ENCODE measurements at places on chromosomes 3 and 15.
A peak's percentile ranks its signal among the peaks of the same experiment; 100 is the strongest.

GRCh38 chr15:57890351-57890750 lies 175.2 kb downstream of the ALDH1A2 start:
- DNase-seq = peak; percentile 77

DNA sequence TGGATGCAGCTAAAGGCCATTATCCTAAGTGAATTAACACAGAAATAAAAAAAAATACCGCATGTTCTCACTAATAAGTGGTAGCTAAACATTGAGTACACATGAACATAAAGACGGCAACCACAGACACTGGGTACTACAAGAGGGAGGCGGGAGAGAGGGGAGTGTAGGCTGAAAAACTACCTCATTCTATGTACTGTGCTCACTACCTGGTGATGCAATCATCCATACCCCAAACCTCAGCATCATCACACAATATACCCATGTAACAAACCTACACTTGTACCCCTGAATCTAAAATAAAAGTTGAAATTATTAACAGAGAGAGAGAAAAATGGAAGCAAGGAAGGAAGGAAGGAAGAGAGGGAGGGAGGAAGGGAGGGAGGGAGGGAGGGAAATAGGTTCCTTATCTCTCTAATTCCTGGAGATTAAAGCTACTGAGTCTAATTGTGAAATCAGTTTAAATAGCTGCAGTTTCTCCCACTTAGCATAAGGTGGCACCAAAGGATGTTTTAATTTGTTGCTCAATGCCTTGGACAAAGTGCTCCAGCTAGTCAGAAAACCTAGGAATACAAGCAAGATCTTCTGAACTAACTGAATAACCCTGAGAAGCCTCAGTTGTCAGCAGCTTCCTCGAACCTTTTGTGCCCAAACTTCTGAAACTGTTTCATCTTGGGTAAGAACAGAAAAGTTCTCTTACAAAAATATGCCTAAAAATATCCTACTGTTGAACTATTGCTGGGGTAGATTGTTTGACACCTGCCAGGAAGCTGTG lies 79.4 kb upstream of the ATP11B start:
- DNase-seq = peak; percentile 70

DNA sequence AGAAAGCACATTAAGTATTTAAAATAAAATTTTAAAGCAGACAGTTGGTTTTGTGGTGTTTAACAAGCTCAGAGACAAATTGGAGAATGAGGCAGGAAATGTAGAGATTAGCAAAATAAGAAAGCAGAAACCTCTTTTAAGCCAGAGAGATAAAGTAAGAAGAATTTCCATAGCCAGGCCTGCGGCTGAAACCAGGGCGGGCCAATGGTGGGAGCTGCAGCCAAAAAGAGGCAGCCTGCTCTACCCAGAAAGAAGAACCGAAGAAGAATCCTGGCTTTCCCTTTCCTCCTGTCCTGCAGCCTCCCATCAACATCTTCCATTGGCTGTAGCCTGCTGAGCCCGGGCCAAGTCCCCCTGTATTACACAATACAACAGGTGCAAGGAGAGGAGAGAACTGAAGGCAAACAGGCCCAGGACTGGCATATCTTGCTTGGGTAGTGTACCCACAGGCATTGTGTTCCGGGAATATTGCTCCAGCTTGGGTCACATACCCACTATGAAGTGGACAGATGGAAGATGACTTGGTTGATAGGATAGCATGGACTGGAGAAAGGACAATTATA lies 11.5 kb upstream of the TFG start:
- DNase-seq = no peak

DNA sequence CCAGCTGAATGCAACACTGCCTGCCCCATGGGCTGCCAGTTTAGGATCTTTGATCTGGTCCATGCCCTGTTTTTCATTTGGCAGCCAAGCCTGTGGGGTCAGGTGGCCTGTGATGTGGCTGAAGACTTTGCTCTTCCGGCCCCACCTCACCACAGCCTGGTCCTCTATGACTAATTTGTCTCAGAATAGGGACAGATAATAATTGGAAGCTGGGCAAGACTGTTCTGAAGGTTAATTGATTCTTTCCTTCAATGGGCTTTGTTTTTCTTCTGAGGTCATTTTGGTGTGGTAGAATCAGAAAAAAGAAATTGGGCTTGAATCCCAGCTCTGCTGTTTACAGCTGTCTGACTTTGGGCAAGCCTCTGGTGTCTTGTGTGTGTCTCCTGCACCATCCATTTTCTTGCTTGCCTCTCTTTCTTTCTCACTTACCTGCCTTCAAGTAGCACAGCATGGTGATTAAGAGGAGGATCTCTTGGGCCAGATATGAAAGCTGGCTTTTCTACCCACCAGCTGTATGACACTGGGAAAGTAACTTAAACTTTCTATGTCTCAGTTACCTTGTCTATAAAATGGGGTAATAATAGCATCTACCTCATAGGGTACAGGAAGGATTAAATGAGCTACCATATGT lies 24.2 kb downstream of the ABHD2 start:
- no peak for DNase-seq

GRCh38 chr3:52782412-52783210 lies 5.2 kb downstream of the ITIH1 start:
- no peak for DNase-seq

GRCh38 chr3:122577409-122578031 lies at the start of gene PARP15:
Gene PARP15 (plus strand): TSS chr3:122577650. CDS start chr3:122577668, 18 bp downstream.
- DNase-seq = no peak

DNA sequence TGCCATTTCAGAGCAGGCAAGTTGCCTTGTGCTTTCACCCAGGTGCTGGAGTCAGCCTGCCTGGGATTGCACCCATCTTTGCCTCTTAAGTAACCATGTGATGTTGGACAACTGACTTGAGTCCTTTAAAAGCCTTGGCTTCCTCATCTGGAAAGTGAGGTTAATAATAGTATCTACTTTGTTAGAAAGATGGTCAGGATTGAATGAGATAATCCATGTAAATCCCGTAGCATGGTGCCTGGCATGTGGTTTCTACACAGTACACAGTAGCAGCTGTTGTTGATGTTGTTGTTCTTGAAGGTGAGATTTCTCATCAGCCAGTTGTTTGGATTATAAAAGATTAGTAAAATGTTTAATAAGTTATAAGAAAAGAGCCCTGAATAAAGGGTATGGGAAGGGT lies 48.8 kb downstream of the PSMD6 start:
- DNase-seq = no peak

DNA sequence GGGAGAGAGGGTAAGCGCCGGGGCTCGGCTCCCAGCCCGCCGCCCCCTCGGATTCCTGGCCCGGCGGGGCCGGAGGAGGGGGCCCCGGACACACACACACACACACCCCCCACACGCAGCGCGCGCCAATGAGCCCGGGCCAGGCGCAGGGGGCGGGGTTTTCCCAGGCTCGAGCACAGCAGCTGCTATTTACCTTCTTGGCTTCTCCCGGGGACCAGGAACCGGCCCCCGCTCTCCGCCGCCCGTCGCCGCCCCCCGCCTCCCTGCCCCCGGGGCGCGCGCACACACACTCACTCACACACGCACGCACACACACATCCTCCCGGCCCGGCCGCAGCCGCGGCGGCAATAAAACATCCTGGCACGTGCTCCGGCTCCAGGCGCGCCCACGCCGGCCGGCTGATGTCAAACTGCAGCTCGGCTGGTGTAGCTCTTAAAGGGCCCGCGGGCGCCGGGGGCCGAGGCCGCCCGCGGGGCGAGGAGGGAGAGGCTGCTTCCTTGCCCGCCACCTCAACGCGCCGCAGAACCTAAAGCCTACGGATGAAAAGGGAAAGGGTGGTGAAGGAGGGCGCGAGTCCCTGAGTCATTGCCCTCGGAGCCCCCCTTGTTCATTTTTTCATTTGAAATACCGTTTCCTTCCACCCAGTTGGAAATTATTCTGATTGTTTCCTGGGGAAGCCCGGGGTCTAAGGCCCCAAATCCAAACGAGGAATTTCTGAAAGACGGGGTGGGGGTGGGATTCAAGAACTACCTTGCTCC lies 1.0 kb upstream of the HES1 start:
- DNase-seq = peak; percentile 99

DNA sequence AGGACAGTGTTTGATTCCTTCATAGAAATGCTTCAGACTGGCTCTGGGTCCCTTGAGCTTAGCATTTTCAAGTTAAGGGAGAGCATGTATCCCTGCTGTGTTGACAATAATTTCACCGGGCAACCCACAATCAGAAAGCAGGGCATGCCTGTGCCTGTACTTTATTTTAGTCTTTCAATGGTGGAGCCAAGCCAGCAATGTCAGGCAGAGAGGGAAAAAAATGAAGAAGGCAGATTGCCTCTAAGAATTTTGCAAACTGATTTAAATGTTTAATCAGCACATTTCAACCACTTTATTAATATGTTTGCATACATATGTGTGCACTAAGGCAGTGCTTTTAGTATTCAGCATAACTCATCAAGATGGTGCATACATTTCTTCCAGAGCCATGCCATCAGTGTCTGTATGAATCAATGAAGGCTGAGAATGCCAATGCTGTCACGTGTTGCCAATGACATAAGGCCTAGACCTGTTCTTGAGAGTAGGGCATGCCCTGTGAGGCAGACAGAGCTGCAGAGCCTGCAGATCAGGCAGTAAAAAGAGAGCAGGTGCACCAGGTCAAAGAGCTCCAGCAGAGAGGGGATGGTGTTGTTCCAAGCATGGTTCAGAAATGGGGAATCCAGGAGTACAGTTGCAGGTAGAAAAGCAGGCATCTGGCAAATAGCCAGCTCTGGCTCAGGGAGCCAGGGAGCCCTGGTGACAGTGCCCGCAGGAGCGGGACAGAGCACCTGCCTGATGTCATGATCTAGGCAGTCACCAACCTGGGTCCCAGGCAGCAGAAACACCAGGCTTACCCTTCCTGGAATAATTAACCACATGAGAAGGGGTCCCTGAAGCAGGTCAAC lies 508.5 kb downstream of the GABRG3 start:
- no peak for DNase-seq

GRCh38 chr3:171201825-171202224 lies 175.3 kb upstream of the SLC2A2 start:
- no peak for DNase-seq

GRCh38 chr3:11716573-11717290 lies 73.0 kb upstream of the VGLL4 start:
- DNase-seq = no peak

- DNase-seq = no peak
Measured at GRCh38 chr3:40452562-40452875, 4.6 kb upstream of the RPL14 start.

GRCh38 chr3:111542611-111543300 lies 759 bp downstream of the CD96 start:
- no peak for DNase-seq

DNA sequence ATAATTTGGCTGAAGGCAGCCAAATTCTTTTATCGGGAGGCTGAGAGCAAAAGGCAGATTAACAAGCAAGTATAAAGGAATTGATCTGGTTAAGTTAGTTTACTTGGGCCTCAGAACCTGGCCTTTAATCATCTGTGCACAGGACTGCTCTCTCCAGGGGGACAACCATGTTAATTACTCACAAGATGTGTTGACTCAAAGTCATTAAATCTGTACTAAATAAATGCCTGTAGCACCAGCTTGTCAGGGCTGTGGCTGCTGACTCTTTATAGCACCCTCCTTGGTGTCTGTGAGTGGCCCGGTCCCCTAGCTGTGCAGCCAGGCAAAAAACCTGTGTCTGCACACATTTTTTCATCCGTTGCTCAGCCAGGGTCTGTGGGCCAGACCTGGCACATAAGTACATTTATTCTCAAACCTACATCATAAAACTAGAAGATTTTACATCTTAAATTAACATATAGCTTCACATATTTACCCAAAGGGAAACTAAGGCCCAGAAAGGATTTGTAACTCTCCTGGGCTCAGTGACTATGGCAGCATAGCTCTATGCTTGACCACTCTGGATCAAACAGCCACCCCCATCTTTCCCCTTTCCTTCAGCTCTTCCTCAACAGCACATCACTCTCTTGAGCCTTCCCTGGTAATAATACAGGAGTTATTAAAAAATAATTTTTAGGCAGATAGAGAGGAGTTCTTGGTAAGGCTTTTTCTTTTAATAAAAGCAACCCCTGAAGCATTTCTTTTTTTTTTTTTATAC lies 51.4 kb downstream of the NCEH1 start:
- no peak for DNase-seq

DNA sequence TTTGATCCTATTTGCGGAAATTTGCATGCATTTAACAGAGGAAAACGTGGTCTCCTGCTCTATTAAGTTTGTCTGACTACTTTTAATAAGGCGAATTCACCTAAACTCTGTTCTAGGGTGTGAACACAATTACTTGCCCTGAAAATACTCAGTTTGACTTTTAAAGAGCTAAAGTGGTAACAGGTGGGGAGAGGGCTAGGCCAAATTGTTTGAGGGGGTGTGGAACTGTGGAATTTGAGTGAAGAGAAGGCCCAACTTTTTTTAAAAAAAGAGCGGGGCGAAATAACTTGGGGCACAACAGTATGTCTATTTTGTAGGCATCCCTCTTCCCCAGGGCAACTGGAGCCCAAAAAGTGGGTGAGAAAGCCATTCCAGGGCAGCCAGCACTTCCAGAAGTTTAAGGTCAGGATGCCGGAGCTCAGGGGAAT lies 580 bp upstream of the FXR1 start:
- DNase-seq = no peak

GRCh38 chr3:172030181-172030580 lies 9.2 kb upstream of the FNDC3B start:
- no peak for DNase-seq

- DNase-seq = peak; percentile 86
Measured at GRCh38 chr15:47409600-47409999, 307.7 kb upstream of the SEMA6D start.

DNA sequence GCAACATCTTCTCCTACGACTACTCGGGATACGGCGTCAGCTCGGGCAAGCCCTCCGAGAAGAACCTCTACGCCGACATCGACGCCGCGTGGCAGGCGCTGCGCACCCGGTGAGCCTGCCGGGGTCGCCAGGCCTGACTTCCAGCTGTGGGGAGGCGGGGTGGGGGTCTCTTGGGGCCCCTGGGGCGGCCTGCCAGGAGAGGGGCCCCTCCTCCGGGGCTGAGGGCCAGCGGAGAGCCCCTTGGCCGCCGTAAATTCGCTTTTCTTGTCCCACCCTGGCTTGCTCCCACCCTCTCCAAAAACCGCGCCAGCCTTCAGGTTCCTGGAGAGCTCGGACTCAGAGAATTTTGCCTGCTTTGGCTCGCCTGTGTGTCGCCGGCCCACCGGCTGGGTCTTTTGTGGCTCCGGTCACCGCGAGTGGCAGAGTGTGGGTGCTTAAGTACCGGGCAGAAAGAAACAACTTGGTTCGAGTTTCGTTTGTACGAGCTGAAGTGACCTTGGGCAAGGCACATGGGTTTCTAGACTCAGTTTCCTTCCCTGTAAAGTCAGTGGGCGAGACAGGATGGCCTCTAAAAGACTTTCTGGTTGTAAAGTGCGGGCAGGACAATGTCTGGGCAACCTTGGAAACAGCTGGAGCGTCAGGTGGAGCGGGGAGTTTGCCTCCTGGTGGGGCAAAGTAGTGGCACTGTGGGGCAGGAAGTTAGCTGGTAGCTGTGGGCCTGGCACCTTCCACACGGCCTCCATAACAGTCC lies 976 bp downstream of the ABHD17C start:
- no peak for DNase-seq

- DNase-seq = no peak
Measured at GRCh38 chr15:67911727-67912126, 71.9 kb upstream of the RNU6-1 start.

- DNase-seq = no peak
Measured at GRCh38 chr3:71206305-71207165, 377.0 kb downstream of the FOXP1 start.

- DNase-seq = peak; percentile 87
Measured at GRCh38 chr15:74127255-74127953, 3.0 kb upstream of the ISLR2 start.

- DNase-seq = peak; percentile 51
Measured at GRCh38 chr3:10354361-10355015, 33.6 kb upstream of the SEC13 start.

- DNase-seq = peak; percentile 39
Measured at GRCh38 chr15:68693071-68693470, 114.3 kb downstream of the CORO2B start.

Measured in fibroblast of skin of scalp (primary cell).